ENCODE measurements at places on chromosomes 3 and 15.

- no peak for DNase-seq
Observed at GRCh38 chr3:78257951-78258530, 1218.1 kb downstream of the ROBO2 start.

- no peak for DNase-seq
Observed at GRCh38 chr3:117603097-117603496, 893.5 kb downstream of the TUSC7 start.

DNA sequence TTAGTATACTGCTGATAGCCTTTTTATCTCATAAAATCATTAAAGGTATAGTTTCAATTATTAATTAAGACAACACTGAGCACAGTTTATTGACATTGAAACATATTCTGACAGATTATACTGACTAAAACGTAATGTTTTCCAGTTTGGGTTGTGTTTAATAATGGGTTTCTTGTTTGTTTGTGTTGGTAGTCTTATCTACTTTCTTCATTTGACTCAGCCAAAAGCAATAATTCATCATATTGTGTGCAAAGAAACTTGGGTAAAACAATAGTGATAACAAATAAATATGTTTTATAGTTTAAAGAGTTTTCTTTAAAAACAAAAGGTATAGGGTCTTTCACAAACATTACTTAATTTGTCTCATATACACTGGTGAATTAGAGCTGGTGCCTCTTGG, 629.2 kb upstream of the AGTR1 start:
- DNase-seq, result no peak

GRCh38 chr3:125013095-125013494, 42.7 kb downstream of the HEG1 start:
- no peak for DNase-seq

DNA sequence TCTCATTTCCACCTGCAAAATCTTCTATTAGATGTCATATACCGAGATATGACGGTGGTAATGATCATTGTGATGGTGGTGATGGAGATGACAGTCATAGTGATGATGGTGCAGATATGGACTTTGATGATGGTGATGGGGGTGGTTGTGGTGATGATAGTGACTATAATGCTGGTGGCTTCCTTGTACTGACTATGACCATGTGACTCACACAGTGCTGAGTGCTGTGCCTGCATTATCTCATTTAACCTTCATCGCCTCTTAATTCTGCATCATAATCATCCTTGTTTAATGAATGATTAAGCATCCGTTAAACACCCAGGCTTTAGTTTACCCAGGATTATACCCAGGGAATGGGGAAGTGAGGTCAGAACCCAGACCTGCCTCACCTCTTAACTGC, 331.7 kb downstream of the FEZF2 start:
- no peak for DNase-seq

DNA sequence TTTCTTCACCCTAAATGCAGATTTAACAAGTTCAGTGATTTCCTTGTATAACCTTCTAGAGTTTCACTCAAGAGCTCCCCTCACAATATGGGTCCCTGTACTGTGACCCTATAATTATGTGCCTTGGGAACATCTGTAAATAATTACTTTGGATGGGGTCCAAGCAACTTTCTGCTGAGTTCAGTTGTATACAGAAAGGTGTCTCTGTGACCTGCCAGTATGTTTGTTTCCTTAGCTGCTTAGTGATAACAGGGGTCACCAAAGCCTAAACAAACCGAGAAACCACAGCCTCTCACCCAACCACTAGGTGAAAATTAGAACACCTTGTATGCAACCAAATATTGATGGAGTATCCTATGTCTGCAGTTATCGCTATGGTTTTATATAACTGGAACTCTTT, 29.8 kb upstream of the SLC25A36 start:
- no peak for DNase-seq

GRCh38 chr3:158158969-158159368, 49.1 kb downstream of the RSRC1 start:
- DNase-seq, result no peak

GRCh38 chr3:151753846-151754245, 20.1 kb downstream of the AADACL2 start:
- DNase-seq, result no peak

- DNase-seq, result no peak
Observed at GRCh38 chr3:197325773-197326172, 27.4 kb upstream of the DLG1 start.

DNA sequence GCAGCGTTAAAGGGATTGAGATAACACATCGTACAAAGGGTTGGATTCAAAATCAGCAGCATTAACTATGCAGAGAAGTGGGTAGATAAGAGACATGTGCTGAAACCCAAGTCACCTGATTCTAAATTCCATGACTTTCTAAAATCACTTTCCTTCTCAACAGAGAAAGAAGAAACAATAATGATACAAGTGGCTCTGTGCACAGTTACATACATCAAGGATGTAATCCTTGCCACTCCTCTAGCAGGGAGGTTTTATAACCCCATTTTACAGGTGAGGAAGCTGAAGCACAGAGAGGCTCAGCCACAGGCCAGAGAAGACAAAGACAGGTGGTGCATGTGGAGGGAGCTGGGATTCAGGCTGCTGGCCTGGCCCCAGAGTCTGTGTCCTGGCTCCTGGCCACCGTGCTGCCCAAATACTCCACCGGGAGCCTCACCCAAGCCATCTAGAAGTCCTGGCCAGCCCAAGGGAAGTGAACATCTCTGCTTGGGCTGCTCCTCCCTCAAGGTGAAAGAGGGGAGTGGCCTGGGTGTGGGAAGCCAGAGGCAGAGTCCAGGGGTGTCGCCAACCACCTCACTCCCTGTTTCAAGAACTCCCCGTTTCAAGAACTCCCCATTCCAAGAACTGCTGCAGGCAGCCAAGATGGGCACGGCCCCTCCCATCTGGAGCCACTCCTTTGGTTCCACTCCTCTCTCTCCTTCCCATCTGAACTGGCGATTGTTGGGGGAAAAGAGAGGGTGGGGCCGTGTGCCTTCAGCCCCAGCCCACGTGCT, 147.1 kb downstream of the NUP210 start:
- no peak for DNase-seq

- no peak for DNase-seq
Observed at GRCh38 chr15:59230531-59231055, 23.9 kb downstream of the LDHAL6B start.

DNA sequence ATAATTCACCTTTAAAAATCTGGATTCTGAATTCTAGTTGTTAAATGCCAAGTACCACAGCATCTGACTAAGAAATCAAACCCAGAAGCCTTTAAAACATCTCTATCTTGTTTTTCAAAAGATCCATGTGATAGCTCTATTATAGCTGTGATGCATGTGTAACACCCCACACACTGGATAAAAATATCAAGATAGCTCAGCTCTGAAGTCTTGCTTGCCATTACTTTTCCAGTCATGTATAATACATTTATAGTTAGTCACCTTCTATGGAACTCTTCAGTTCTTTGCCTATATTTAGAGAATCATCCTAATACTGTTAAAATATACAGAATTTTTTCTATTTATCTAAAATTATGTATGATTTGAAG, 11.6 kb downstream of the ARPP19 start:
- no peak for DNase-seq

DNA sequence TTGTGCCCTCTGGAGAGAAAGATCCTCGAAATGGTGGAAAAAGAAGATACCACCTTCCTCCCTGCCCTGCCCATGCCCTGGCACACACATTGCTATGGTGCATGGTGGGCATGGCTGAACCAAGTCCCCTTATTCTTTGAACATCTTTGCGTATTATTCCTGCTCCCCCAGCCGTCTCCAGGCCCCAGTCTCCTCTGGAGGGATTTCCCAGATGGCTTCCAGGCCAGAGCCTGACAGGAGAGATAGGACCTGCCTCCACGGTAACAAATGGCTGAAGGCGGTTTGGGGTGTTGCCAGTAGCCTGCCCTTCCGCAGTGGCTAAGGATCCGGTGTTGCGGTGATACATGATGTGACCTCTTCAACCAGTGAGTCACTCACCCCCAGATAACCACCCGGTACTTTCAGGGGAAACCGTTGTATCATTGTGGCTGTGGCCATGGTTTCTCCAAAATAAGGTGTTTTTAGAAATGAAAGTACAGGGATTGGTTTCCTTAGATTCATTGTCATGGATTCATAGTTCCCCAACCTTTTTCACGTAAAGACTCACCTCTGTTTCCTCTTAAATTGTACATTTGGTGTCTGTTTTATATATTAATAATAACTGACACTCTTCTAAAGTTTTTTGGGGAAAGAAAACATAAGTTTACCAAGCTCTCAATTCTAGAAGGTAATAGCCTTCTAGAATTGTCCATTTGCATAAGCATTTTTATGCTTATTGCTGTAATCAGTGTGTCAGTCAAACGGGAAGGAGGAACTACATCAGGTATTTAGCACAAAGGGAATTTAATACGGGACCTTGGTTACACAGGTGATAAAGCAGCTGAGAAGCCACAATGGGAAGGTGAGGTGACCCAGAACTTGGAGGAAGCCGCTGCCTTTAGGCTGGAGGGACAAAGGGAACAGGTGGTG, 25.9 kb downstream of the SMAD3 start:
- DNase-seq, result peak; percentile 80

DNA sequence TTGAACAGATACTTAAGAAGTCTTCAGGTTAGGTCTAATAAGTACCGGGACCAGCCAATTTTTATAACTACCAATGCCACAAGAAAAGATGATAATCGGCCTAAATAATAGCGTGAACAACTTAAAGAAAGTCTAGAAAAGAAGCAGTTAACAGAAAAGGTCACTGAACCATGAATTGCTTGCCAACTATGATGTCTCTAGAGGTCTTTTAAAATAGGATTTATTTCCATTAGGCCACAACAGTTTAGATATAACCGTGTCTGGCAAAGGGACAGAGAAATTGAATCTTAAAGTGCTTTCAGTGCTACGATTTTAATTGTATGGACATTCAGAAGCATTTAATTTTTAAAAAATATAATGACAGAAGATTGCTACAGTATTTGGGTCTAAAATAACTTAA, 1070.4 kb downstream of the ROBO1 start:
- DNase-seq, result no peak

GRCh38 chr3:42730706-42731420, 28.3 kb upstream of the HHATL start:
- no peak for DNase-seq

DNA sequence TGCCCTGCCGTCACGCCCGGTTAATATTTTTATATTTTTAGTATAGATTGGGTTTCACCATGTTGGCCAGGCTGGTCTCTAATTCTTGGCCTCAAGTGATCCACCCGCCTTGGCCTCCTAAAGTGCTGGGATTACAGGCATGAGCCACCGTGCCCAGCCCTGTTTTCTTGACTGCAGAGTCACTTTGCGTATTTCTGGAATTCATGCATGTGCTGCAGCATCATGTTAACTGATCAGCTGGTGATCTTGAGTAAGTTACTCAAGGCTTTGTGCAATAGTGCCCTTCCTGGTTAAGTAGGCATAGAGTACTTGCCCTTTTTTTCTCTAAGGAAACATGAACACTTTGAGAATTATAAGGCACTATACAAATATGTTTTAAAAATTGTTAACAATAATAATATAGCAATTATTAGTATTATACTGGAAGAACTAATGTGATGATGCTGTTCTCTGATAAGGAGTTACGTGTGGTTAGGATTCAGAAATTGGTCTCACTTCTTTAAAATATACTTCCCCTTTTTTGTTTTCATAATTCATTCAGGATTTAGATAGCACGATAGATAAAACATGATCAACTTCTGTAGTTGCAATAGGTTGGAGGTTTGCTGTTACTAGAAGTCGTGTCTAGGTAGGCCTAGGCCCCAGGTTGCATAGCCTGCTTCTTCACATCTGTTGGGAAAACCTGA, 33.6 kb downstream of the GPR171 start:
- no peak for DNase-seq

GRCh38 chr3:23236890-23237289, 33.8 kb downstream of the UBE2E2 start:
- no peak for DNase-seq

- no peak for DNase-seq
Observed at GRCh38 chr15:101055411-101055810, 136.3 kb downstream of the LRRK1 start.

- no peak for DNase-seq
Observed at GRCh38 chr3:105823149-105823867, 45.5 kb downstream of the CBLB start.

- no peak for DNase-seq
Observed at GRCh38 chr3:122025296-122025695, 3.2 kb upstream of the ILDR1 start.

DNA sequence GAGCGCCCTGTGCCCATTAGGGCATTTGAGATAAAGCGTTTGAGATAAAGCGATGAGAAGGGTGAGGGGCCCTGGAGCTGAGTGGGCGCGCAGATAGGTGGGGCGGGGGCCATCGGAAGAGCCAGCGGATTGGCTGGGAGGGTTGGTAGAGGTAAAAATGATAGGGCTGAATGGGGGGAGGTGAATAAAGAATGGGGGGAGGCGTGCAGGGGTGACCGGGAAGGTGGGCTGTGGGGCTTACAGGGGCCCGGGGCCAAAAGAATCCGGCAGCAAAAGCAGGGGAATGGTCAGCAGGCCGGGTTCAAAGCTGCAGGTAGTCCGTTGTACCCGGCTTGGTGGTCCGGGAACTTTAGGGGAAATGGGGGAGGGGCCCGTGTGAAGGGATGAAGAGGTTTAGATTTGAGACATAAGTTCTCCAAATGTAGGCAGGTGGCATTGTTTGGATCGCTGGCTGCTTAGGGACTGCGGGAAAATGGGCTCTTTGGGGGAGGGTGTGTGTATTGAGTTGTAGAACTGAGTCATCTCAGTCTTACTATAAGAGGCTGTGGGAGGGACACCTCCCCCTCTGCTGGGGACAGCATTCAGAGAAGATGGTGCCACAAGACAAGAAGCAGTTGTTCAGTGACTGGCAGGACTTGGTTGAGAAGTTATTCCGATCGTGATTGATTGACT, 610 bp downstream of the ARID3B start:
- DNase-seq, result peak; percentile 70

GRCh38 chr3:79172241-79172640, 595.6 kb downstream of the ROBO1 start:
- DNase-seq, result no peak

DNA sequence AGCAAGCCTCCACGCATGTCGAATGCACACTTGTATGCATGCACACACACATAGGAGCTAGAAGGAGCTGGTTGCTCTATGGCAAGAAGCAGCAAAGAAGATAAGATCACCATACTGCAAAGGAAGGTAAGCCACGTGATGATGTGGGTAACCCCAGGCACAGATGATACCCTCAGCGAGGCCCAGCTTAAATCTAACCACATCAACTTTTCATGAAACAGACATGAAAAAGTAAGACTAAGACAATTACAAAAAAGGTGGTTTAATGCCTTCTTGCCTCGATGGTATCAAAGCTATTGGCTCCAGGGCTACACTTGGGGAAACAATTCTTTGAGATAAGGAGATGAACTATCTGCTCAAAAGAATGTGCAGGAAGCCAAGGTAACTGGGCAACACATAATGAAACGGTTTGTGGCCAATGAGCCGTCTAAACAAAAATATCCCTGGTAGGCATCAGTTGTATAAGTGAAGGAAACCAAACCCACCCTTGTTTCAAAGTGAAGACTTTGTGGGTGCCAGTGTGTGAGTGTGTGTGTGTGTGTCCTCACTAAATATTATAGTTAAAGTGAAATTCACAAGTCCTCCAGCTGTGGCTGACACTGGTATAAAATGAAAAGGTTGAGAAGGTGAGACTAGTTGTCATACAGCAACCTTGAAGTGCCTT, 365.7 kb upstream of the ICE2 start:
- DNase-seq, result peak; percentile 52

Measured in stimulated activated naive CD8-positive, alpha-beta T cell treated with anti-CD3 and anti-CD28 coated beads, Interleukin-15, Interleukin-2, amounts not matched to agents 100 U/mL and 50 U/mL, for 24 hours (primary cell).